RPMI7951 (cell line): ENCODE measurements at places on chromosomes 3 and 15.

- DNase-seq = peak; percentile 43
These were observed 883 bp downstream of the MAGEF1 start for GRCh38 chr3:184710870-184711492.

GRCh38 chr15:83928392-83928734, 274.4 kb downstream of the ADAMTSL3 start:
- no peak for DNase-seq

DNA sequence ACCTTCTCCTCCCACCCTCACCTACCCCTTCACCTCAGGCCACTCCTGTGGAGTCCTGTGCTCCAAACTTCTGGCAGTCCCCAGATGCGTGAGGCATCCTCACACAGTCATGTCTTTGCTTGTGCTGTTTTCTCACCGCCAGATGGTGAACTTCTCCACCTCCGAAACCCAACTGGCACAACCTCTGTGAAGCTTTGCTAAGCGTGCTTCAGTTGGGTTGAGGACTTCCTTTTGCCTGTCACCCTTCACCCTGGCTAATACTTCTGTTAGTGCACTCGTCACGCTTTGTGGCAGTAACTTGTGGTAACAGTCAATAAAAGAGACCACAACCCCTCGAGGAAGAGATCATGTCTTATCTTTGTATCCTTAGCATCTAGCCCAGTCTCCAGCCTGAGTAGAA, 42.0 kb upstream of the SKOR1 start:
- no peak for DNase-seq

DNA sequence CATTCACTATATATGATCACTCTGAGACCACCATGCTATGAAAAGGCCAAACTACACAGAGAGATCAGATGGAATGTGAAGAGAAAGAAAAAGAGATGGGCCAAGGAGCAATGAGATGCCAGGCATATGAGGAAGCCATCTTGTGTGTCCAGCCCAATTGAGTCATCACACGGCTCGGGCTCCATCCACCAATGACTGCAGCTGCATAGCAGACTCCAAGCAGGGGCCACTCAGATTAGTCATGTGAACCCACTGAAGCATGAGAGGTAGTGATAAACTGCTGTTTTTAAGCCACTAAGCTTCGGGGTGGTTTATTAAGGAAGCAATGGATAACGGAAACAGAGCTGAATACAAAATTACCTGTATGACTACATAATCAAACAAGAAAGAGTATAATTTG, 185.9 kb downstream of the SUCLG2 start:
- peak; percentile 81 for DNase-seq

- no peak for DNase-seq
These were observed at the start of gene KLHL6 for GRCh38 chr3:183555541-183556081. KLHL6 (minus strand) TSS chr3:183555706; CDS start chr3:183555653, 53 bp downstream.
